Stimulated activated CD4-positive, alpha-beta T cell treated with anti-CD3 and anti-CD28 coated beads, Interleukin-2, amount 100 ng/mL, for 24 hours (primary cell): ENCODE measurements at places on chromosomes 5 and 9.

DNA sequence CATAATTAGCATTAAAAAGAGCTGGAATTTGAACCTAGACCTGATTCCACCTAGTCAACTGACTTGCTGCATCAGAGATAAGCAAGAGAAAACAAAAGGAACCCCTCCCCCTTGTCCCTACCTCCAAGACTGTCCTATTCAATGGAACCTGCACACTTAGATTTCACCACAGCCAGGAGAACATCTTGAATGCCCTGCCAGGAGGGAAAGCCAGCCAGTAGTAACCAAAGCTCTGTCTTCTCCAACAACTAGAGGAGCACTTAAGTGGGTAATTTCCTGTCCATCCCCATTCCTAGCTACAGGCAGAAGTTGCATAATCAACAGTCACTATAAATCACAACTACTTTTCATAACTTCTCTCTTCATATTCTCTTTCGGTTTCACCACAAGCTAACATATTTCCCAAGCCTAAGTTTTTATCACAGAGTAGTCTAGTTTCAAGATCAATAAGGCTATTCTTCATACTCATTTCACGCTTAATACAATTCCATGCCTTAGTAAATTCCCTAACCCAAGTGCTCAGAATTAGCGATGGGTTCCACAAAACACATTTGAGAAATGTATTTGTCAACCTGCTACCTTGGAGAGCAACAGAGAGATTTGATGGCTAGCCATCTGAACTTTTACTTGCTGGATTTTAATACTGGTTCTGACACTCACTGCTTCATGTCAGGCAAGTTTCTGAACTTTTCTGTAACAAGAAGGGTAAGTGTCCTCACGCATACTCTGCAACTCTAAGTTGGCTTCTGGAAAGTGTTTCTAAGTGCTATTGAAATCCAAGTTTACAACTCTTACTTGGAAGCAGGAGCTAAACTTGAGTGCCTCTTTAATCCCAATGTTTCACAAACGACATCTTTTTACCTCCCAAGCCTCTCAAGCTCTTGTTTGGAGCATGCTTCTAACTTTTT is 2.0 kb downstream of the DENND1A start:
- no peak for DNase-seq

- DNase-seq, result no peak
Observed at GRCh38 chr9:27520986-27521385, 3.1 kb upstream of the IFNK start.

GRCh38 chr5:57405984-57406383 is 76.6 kb downstream of the ACTBL2 start:
- no peak for DNase-seq

DNA sequence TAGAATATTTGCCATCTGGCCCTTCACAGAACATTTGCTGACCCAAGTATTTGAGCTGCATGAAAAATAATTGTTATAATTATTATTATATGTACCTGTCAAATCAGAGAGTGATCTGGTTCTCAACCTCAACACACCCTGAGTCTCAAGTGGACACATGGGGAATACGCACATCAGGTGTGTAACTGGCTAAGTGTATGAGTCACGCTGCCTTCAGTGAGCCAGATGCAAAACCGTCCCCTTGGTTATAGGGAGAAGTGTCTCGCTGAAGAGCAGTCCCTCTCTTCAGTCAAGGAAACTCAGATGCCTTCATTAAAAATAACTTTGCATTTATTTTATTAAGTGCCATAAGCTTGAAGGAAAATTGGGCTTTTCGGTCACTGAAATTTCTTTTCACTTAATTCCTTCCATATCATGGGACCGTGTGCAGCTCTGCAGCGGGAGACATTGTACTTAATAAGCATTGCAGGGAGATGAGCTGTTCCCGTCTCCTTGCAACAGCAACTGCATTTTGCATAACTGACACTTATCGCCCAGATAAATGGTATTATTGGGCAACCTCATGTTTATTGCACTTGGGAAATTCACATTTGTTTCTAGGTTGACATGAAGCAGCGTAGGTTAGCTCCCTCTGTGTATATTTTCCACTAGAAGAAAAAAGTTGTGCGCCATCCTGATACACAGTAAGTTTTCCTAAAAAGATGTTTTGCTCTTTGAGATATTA is 512.3 kb upstream of the DAP start:
- no peak for DNase-seq

- DNase-seq, result no peak
Observed at GRCh38 chr5:68922172-68922987, 171.4 kb upstream of the SLC30A5 start.

- DNase-seq, result no peak
Observed at GRCh38 chr9:1267141-1267570, 217.0 kb downstream of the DMRT2 start.

DNA sequence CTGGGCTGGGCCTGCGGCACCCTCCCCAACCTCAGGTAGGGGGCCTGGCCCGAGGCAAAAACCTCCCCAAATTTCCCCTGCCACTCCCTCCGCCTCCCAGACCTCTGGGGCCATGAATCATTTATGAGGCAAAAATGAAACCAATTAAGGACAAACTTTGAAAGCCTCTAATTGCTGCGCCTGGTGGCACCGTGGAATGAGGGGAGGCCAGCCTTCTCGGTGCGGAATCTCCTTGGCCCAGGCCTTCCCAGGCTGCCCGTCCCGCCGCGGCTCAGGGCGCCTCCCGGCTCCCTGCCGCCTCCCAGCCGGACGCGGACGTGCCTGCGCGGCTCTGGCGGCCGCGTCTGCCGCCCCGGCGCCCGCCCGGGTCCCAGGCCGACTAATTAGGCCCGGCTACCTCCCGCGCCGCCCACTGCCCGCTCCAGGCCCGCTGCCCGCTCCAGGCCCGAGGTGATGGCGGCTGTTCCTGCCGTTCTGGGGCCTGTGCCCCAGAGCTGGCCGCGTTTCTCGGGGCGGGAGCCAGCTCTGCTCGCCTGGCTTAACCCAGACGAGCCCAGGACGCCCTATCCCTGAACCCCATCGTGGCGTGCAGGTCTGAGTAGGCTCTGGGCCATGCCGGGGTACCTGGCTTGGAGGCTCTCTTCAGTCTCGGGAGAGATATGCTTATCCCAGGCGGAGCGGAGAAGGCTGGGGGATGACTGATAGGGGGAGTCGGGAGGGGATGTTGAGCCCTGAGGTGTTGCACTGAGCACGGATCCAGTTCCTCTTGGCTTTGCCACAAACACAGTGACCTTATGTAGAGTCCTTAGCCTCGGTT is 20.1 kb downstream of the CXXC5 start:
- DNase-seq, result peak; percentile 37

DNA sequence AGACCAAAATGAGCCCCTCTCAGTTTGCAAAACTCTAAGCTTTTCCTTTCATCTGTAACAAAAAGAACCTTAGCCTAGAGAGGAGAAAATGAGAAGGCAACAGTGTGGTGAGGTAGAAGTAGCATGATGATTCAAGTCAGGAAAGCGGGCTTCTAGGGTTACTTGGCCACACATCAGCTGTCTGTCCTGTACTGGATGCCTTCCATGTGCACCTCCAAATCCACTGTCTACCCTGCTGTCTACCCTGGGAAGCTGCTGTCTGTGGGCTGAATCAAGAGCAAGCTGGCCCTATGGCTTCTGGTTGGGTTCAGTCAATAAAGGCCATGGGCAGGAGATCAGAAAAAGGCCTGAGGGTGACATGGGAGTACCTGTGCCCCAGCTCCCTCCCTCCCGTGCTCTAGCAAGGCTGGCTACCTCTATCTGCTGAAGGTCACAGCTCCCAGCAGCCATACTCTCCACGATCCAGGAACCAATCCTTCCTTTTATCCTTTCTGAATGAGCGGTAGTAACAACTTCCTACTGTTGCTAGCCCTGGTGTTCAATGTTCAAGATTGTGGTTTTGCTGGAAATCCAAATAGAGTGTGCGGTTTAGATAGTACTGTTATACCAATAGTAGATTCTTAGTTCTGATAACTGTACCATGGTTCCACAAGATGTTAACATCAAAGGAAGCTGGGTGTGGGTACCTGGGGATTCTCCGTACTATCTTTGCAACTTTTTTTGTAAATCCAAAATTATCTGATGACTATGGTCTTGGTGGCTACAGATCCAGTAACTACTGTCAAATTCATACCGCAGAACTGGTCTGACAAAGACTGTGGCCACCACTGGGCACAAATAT is 191.0 kb downstream of the ESM1 start:
- DNase-seq, result no peak
